ENCODE measurements at places on chromosomes 11 and 22.

DNA sequence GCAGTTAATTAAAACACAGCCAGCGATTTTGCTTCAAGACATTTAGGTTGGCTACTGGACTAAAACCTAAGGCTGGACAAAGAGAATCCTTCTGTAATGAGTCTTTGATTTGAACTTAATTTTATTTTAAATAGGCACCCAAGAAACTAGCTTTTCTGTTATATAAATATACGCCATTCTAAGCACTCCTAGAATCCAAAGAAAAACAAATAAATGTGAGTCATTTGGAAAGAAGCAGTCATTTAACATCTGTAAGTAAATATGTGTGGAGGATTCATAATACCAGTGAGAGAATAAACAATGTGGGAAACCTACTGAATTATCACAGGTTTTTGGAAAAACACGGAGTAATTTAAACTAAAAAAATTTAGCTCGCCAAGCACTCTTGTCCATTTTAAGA lies 1.2 kb upstream of the TECTA start:
- DNase-seq, result no peak

DNA sequence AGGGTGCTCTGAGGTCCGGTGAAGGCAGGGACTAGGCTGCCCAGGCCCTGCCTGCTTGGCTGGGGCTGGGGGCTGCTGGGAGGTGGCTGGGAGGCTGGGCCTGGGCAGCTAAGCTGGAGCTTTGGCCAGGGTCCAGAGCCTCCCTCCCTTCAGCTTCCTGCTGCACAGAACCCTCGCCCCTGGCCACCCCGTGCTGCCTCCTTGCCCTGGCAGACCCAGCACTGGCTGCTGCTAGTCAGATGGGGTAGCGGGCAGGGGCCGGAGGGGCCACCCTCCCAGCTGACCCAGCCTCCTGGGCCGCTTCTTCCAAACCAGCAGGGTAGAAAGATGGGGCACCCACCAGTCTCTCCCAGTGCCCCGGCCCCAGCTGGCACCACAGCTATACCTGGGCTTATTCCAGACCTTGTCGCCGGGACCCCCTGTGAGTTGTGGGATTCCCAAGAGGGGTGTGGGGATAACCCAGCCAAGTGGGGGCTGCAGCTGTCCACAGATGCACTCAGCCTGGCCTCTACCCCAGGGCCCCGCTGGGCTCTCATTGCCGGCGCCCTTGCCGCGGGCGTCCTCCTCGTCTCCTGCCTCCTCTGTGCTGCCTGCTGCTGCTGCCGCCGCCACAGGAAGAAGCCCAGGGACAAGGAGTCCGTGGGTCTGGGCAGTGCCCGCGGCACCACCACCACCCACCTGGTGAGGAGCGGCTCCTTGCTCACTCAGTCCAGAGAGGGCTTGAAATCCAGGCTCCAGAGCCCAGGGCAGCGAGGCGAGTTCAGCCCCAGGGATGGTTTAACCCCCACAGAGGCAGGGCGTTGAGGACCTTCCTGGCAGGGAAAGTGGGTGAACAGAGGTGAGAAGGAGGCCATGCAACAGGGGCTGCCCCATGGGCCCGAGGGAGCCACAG lies at the start of gene SYT8:
SYT8 (plus strand) TSS at position 212 of the 892 bp plus-strand sequence; CDS start at position 328, 116 bp downstream.
- no peak for DNase-seq

GRCh38 chr22:31625661-31626426 lies 36.2 kb downstream of the PISD start:
- DNase-seq, result no peak

- DNase-seq, result no peak
These were observed 26.6 kb downstream of the ZBED4 start for GRCh38 chr22:49880281-49880680.

DNA sequence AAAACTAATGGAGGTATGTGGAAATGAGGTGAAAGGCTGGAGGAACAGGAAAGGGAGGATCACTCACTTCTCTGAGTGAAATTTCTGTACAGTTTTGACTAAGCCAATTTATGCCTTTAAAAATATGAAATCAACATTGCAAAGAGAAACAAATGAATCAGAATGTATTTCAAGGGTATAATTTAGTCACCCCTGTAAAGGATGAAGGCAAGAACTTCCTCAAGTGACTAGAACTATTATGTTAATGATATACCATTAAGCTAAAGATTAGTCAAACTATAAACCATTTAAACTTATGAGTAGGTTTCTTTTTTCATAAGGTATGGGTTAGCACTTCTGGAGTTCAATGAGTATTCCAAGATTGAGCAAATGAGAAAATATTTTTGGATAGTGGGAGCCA lies 184.5 kb upstream of the CHORDC1 start:
- DNase-seq, result no peak

DNA sequence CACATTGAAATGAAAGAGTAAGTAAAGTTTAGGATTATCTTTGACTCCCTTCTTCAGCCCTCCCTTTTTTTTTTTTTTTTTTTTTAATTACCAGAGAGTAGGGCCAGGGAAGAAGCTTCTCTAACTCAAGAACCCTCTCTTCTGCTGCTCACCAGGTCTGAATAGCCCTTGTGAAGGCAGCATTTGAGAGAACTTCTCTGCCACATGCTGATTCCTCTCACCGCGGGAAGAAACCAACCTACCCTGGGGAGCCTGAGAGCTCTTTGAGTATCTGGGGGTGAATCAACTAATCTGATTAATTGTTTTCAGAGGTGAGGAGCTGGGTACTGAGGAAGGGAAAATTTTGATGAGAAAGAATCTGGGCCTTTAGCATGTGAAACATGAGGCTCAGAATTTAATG lies 434.5 kb upstream of the CCDC90B start:
- no peak for DNase-seq

- no peak for DNase-seq
These were observed 94.4 kb downstream of the SLC1A2 start for GRCh38 chr11:35324981-35325380.

DNA sequence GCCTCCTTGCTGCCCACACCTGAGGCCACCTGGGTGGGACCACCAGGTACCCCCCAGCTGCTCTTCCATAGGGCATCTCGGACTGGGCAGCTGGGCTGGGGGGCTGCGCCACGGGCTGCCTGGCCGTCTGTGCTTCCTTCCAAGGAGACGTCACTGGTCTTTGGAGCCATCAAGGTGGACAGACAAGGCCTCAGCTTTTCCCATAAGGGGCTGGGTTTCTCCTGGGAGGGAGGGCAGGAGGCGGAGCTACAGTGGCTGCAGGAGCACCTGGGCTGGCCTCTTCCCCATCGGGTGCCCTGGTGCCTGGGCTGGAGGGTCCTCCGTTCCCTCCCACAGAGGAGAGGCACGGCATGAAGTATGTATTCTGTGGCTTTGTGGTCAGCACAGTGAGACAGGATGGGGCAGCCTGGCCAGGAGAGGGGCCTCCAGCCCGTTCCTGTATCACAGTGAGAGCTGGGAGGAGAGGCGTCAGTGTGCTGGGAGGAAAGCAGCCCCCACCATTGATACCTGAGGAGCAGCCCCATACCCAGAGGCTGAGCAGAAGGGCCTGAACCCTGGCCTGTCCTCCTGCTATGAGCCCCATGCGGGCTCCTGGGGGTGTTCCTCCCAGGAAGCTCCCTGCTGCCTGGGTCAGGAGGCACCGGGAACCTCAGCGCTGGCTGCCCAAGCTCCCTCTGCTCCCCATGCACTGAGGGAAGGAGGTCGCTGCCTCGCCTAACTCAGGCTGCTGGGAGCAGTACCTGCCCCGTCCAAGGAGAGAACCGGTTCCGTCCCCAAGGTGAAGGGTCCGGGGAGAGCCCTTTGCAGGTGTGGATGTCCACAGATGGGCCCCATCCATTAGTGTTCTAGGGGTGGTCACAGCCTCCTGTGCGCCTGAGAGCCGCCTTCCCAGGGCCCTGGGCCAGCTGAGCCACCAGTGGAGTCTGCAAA lies 1075.0 kb downstream of the BRD1 start:
- DNase-seq, result no peak

DNA sequence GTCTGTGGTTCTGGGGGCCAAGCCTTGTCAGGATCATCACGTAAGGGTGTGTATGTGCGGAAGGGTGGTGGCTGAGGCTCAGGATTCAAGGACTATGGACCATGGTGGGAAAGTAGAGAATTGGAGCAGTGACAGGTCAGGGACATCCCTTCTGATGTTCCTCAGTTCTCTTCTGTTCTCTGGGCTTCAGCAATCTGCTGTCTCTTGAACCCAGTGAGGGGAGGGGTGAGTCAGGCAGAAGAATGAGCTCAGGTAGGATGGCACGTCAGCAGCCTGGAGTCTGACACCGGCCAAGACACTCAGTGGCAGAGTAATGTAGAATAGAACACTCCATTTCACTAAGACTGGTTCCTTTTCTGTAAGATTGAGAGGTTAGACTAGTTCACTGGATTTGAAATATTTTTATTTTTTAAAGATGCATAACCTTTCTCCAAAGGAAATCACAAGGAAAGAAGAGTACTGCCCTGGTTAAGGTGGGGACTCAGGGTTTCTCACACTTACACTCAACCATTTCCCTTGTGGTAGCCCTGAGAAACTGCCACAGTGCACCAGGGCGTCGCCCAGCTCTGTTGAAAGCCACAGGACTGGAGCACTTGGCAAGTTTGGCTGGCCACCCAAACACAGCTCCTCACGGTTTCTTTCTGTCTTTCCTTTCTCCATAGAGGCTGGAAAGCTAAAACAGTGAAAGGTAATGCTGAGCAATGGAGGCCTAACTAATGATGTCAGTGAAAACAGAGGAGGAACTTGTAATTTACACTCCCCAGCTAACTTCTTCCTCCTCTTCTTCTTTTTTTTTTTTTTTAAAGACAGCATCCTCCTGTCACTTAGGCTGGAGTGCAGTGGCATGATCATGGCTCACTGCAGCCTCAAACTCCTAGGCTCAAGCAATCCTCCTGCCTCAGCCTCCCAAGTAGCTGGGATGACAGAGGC lies 23.1 kb upstream of the MICAL2 start:
- no peak for DNase-seq

- no peak for DNase-seq
These were observed 23.2 kb upstream of the ARRB1 start for GRCh38 chr11:75374646-75375045.

DNA sequence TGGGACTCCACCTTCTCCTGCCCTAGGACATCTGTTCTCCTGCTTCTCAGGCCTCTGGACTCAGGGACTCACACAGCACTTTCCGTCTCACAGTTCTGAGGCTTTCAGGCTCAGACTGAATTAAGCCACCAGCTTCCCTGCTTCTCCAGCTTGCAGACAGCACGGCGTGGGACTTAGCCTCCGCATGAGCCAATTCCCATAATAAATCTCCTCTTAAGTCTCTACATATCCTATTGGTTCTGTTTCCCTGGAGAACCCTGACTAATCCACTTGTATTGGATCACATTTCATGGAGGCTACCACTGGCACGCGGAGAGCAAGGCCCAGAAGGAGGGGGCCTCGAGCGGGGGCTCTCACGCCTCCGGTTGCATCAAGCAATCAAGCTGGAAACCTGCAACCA lies 1313.6 kb downstream of the TBC1D22A start:
- no peak for DNase-seq

DNA sequence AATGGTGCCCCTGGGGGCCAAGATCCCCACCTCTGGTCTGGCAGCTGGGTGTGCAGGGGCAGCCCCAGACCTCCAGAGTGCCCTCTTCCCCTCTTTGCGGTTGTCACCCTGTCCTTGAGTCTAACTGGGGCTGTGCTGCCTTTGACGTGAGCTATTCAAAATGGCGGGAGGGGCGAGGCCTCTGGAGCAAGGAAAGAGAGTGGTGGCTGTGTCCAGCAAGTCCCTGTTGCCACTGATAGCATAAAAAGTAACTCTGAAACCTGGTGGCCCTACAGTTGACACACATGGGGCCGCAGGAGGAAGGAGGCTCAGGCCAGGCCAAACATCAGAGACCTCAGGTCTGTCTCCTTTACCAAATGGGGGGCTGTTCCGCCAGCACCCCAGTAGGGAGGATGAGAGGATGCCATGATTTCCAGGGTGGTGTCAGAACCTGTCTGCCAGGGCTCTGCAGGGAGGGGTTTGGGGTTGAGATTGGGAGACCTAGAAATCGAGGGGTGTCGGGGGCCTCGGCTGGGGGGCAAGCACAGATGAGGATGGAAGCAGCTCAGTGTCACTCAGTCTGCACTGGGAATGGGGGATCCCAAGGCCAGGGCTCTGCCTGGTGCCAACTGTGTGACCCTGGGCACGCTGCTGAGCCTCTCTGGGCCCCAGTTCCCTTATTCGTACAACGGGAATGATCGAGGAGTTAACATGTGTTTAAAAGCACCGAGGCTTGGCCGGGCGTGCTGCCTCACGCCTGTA lies 49.2 kb upstream of the KCNQ1OT1 start:
- DNase-seq, result no peak

DNA sequence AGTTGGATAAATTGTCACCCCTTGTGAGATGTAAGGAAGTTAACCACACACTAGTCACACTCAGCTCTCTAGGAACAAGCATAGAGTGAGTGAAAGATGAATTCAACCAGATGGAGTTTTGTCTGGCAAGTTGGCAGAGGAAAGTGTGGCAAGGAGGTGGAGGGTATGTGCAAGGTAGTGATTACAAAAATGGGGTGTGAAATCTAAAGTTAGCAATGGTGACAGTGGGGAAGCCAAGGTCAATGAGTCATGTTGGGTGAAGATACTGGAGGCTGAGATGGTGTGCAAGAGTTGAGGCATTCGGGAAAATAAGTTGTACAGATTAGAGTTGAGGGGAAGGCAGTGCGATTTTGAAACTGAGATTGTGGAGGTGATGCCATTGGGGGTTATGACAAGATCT lies 33.7 kb downstream of the MRGPRX2 start:
- no peak for DNase-seq

DNA sequence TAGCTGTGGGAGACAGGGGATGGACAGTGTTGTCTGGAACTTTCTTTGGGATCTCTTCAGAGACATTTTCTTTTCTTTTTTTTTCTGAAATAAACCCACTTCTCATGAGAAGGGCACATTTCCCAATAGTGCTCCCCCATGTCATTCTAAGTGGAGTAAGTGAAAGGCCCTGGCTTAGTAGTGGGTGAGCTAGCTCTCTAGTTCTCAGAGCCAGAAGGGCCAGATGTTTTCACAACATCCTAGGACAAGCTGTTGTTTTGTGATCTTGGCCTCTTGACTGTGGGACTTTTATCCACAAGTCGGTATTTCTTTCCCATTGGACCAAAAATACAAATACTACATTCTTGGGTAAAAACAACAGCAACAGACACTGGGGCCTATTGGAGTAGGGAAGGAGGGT lies 607.7 kb upstream of the TENM4 start:
- no peak for DNase-seq

DNA sequence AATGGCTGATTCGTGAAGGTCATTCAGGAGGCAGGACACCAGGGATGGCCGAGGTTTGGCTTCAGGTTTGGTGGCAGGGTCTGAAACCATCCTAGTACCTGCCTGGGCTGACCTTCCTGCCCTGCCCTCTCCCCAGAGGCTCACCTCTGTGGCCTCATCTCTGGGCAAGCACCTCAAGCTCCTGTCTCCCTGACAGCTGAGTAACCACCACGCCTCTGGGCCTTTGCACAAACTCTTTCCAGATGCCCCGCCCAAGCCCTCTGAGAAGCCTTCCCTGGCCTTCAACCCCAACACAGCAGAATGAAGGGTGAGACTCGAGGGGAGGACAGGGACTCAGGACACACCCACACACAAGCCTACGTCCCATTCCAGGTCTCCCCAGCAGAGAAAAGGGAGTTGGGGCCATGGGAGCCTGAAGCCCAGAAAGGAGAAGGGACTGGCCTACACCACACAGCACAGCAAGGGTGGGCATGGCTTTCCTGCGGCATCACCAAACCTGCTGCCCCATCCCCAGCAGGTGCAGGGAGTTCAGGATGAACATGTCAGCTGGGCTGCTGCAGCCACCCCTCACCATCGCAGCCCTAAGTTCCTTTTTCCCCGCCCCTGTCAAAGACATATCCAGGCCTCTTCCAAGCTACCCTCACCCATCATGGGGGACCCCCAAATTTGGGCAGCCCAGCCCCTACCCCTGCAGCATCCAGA lies 2.4 kb downstream of the SHISA8 start:
- DNase-seq, result no peak
